ENCODE measurements at places on chromosomes 12 and 14.

- DNase-seq: no peak
These were observed 513.0 kb upstream of the SEL1L start for GRCh38 chr14:82046512-82047226.

DNA sequence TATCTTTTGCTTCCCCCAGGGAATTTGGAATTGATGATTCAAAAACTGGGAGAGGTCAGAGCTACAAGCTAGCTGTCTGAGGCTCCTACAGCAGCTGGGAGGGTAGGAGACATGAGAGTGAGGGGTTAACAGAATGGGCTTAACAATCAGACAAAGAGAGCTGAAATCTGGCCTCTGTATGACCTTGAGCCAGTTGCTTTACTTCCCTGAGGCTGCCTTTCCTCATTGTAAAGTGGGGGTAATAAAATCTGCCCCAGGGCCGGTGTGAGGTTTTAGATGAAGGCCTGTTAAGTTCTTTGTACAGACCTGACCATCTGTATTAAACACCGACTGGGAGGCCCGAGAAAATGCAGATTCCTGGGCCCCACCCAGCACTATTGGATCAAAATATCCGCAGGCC lies 164.3 kb upstream of the NOS1 start:
- DNase-seq: no peak

DNA sequence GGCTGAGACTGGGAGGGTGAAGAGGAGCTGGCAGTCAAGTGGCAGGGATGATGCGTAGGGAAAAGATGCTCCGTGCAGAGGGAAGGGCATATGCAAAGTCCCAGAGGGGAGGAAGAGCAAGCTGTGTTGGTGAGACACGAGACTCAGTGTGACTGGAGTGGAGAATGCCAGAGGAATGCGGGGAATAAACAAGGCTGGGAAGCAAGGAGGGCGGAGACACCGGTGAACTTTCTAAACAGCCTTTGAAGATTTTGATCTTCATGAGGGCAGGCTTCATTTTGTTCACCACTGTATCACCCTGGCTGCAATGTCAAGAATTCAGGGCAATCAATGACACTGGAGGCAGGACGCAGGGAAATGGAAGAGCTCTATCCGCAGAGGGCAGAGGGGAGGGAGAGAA lies 535.8 kb downstream of the FUT8 start:
- DNase-seq: peak; percentile 14

- DNase-seq: no peak
These were observed 270.6 kb downstream of the NAV3 start for GRCh38 chr12:78101113-78101876.

DNA sequence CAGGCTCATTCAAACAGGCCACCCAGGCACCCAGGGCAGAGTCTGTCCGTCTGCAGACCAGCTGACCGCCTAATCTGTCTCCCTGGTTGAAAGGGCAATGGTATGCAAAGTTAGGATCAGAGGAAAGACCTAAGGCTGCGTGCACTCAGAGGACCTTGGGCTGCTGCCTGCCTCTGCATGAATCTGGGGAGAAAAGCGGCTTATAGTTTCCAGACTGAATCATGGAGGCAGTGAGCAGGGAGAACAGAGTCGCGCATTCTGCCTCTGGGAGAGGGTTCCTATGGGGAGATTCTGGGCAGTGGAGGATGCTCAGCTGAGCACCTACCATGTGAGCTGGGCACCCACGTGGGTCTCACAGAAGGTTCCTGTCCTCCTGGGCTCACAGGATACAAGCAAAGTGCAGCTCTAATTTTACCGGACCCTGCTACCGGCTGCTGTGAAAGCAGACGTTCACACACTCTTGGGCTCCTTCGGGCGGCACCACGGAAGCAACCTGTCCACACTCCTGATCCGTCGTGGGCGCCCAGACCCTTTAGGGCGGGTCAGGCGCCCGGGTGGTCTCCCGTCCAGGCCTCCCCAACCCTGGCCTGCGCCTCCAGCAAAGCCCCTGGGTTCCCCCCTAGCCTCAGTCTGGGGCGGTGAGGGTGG lies 772 bp downstream of the SCARB1 start:
- DNase-seq: no peak

- DNase-seq: no peak
These were observed 1.5 kb downstream of the EML5 start for GRCh38 chr14:88791252-88791621.

DNA sequence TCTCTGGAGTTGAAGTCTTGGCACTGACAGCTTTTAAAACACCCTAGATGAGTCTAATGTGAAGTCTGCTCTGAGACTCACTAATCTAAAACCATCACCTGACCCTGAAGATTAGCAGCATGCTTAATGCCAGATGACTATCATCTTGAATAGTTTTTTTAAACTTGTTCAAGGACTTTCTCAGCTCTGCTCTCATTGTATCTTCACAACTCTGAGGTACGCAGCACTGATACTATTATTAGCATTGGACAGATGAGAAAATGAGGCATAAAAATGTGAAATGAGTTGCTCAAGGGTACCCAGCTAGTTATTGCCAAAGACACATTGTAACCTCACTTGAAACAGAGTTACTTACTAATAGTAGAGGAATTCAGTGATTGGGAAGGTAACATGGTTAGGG lies 4.8 kb downstream of the SLC38A1 start:
- no peak for DNase-seq

- no peak for DNase-seq
These were observed 979 bp upstream of the BIN2 start for GRCh38 chr12:51324953-51325352.

GRCh38 chr14:89550821-89551220 lies 133.8 kb upstream of the FOXN3 start:
- no peak for DNase-seq

- no peak for DNase-seq
These were observed 827.8 kb downstream of the VRK1 start for GRCh38 chr14:97624985-97625384.

DNA sequence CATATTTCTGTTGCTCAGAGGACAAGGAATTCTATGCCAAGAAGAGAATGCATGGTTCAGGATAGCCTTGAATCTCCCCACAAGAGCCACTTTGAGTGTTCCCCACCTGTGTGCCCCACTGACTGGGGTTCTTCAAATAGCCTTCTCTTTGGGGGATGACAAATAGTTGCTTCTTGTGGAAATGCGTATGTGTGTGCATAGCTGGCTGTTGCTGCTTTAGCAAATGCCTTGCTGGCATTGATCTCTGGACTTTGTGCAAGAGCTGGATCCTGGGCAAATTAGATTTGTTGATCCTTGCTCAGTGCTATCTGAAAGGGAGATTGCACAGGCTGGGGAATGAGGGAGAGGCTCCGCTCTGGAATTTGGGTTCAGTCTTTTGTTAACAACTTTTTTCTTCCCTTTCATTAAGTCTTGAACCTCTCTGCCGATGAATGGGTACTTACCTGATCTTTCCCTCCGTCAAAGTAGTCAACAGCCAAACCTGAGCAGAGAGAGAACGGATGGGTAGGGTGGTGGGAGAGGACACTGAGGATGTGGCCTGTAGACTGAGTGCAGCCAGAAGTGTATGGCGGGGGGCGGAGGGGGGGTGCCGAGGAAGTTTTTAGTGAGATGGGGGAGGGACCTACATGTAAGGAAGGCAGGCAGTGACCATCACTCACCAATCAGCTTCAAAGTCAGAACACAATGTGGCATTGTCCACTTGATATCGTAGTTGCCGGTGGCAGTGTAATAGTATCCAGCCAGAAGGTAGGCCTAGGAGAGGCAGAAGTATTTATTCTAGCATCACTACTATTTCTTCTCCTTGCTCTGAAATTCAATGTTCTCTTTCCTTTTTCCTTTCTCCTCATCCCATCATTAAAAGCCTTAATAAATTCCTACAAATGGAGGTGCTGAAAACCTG lies 10.7 kb downstream of the EMG1 start:
- no peak for DNase-seq

- no peak for DNase-seq
These were observed 283.2 kb downstream of the RPAP3 start for GRCh38 chr12:47422611-47423010.

DNA sequence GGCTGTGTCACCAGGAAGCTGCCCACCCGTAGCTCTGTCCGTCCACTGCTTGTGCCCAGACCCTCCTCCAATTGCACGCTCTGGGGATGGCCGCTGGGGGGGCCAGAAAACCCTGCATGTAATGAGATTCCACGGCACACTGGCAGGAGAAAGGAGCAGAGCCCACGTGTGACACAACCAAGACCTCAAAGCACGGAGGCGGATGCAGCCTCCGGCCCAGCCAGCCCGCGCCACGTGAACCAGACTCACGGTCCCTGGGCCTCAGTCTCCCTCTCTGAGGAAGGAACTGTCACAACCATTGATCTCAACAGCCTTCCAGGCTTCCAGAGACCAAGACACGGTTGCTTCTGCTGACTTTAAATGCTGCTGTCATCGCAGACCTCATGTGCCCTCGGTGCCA lies 14.4 kb downstream of the ANHX start:
- no peak for DNase-seq

DNA sequence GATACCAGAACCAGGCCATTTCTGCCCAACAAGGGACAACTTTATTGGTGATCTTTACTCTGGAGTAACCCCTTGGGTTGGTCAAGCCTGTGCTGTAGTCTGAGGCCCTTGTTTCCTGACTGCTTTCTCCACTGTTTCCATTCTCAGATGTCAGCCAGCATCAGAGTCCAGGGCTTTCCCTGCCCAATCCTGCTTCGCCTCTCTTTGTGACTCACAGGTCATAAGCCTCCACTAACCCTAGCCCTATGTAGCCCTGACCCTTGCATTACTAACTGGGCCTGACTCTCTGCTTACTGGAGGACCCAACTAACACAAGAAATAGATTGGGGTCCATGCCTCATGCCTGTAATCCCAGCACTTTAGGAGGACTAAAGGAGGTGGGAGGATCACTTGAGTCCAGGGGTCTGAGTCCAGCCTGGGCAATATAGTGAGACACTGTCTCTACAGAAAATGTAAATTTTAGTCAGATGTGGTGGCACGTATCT lies 8.6 kb upstream of the SNRNP35 start:
- no peak for DNase-seq
